ENCODE measurements at places on chromosomes 13 and 19.

GRCh38 chr13:110627761-110628476 lies 12.6 kb downstream of the NAXD start:
- no peaks in the 10 kb centered on the region for H3K4me1 ChIP-seq
- no peak overlapping the region for H3K4me3 ChIP-seq
- no peaks in the 10 kb centered on the region for H3K27me3 ChIP-seq
- no peak overlapping the region for H3K27ac ChIP-seq
- peaks cover 4% of the 10 kb centered on the region for H3K36me3 ChIP-seq

DNA sequence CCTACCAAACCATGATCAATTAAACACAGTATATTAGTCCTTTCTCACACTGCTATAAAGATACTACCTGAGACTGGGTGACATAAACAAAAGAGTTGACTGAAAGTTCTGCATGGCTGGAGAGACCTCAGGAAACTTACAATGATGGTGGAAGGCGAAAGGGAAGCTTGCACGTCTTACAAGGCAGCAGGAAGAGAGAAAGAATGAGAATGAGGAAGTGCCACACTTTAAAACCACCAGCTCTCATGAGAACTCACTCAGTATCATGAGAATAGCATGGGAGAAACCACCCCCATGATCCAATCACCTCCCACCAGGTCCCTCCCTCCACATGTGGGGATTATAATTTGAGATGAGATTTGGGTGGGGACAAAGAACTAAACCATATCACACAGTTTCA lies 324.9 kb upstream of the ZNF507 start:
- H3K36me3 ChIP-seq = no peaks in the 10 kb centered on the region
- no peak overlapping the region for H3K27ac ChIP-seq
- H3K4me1 ChIP-seq = no peaks in the 10 kb centered on the region
- no peak for DNase-seq
- no peak overlapping the region for H3K4me3 ChIP-seq

DNA sequence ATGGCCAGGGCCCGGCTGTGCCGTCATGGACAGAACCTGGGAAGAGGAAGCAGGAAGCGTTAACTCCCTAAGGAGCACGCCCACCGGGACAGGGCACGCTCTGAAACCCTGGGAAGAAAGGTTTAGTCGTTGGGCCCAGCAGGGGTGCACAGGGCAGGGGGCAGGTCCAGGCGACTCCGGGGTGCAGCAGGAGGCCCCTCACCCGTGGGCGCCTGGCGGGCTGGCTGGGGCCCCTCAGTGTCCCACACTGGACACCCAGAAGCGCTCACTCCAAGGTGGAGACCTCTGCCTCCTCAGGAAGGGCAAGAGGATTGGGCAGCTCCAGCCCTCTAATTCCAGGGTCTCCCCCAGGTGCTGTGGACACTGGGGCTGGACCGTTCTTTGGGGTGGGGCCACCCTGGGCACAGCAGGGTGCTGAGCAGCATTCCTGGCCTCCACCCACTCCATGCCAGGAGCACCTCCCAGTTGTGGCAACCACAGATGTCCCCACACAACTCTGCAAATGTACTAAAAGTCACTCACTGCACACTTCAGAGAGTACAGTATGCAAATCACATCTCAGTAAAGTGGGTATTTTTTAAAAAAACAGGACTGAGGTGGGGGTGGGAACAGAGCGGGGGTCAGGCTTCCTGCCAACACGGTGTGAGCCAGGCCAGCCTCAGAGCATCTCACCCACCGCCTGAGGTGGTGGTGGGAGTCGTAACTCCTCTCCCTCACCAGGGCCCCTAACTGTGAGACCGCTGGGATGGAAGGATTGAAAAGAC lies 35.2 kb downstream of the PIP5K1C start:
- H3K4me1 ChIP-seq = no peaks in the 10 kb centered on the region
- no peak for DNase-seq
- H3K27me3 ChIP-seq = no peaks in the 10 kb centered on the region
- no peak overlapping the region for H3K27ac ChIP-seq

- no peaks in the 10 kb centered on the region for H3K36me3 ChIP-seq
- H3K27ac ChIP-seq = no peak overlapping the region
- H3K4me3 ChIP-seq = no peak overlapping the region
These were observed 13.7 kb upstream of the MAP3K10 start for GRCh38 chr19:40177286-40178070.

DNA sequence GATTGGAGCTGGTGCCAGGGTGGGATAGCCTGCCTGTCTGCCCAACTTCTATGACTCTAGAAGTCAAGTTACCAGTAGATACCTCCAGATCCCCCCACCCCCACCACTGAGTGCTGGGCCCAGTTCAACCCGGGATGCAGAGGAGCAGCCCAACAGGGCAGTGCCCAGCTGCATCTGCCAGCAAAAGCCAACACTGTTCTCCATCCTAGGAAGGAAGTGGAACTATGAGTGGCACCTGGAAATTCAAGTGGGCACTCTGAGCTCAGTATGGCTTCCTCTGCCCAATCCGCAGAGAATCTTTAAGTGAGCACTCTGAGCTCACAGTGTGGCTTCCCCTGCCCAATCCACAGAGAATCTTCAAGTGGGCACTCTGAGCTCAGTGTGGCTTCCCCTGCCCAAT lies 14.2 kb downstream of the TUBGCP3 start:
- no peaks in the 10 kb centered on the region for H3K27me3 ChIP-seq
- no peaks in the 10 kb centered on the region for H3K36me3 ChIP-seq
- no peak overlapping the region for H3K4me3 ChIP-seq
- DNase-seq = no peak
- H3K27ac ChIP-seq = no peak overlapping the region

DNA sequence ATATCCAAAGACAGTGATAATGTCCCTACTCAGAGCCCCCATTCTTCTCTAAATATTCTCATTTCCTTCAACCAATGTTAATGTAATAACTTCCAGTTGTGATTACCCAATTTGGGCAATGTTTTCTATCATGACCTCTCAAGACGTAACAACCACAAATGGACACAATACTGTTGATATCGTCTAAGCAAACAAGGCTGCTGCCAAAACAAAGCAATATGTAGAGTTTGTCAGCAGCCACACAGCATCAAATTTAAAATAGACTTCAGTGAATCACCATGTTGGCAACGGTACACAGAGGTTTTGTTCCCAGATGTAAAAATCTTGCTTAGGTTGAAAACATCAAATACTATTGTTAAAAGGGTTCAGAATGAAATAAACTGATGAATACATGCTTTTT lies 205.1 kb downstream of the DACH1 start:
- H3K4me3 ChIP-seq = no peak overlapping the region
- no peaks in the 10 kb centered on the region for H3K4me1 ChIP-seq
- H3K27me3 ChIP-seq = no peaks in the 10 kb centered on the region

- no peak for DNase-seq
- no peaks in the 10 kb centered on the region for H3K27me3 ChIP-seq
- H3K4me3 ChIP-seq = no peak overlapping the region
- H3K27ac ChIP-seq = no peak overlapping the region
- no peaks in the 10 kb centered on the region for H3K36me3 ChIP-seq
These were observed 1.5 kb upstream of the MED25 start for GRCh38 chr19:49816590-49816989.

- H3K27me3 ChIP-seq = no peaks in the 10 kb centered on the region
- no peak overlapping the region for H3K27ac ChIP-seq
- H3K4me1 ChIP-seq = no peaks in the 10 kb centered on the region
- H3K4me3 ChIP-seq = peak overlapping the region; percentile 42
- DNase-seq = peak; percentile 25
These were observed 545 bp downstream of the BTBD2 start for GRCh38 chr19:2014731-2015607.

- no peaks in the 10 kb centered on the region for H3K36me3 ChIP-seq
- H3K4me3 ChIP-seq = no peak overlapping the region
- H3K4me1 ChIP-seq = no peaks in the 10 kb centered on the region
- DNase-seq = peak; percentile 13
These were observed 5.5 kb downstream of the LRP3 start for GRCh38 chr19:33199441-33200265.

- no peak for DNase-seq
- no peaks in the 10 kb centered on the region for H3K36me3 ChIP-seq
- H3K27me3 ChIP-seq = peaks cover 57% of the 10 kb centered on the region
- H3K27ac ChIP-seq = no peak overlapping the region
- H3K4me1 ChIP-seq = peaks cover 9% of the 10 kb centered on the region
These were observed 1.7 kb upstream of the CRLF1 start for GRCh38 chr19:18608102-18608804.
